ENCODE measurements at places on chromosomes 1 and 21.
A peak's percentile ranks its signal among the peaks of the same experiment; 100 is the strongest.

DNA sequence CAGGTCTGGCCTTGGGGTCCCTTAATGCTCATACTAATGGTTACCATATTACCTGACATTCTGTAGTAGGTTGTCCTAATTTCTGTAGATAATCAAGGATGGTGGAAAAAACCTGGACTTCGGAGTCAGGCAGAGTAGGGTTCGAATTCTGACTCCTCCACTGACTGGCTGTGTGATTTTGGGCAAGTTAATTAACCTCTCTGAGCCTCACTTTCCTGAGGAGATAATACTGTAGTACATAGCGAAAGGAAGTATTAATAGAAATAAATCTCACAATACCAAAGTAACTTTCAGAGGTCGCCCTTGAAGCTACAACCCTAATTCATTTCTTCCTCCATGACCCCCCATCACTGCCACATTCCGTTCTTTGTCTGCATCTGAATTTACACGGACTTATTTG is 72.9 kb downstream of the KCNN3 start:
- no peak for DNase-seq

- no peak for DNase-seq
Measured at GRCh38 chr1:245301162-245301580, 146.4 kb downstream of the KIF26B start.

- DNase-seq = no peak
Measured at GRCh38 chr1:35797380-35797779, 10.4 kb upstream of the AGO4 start.

DNA sequence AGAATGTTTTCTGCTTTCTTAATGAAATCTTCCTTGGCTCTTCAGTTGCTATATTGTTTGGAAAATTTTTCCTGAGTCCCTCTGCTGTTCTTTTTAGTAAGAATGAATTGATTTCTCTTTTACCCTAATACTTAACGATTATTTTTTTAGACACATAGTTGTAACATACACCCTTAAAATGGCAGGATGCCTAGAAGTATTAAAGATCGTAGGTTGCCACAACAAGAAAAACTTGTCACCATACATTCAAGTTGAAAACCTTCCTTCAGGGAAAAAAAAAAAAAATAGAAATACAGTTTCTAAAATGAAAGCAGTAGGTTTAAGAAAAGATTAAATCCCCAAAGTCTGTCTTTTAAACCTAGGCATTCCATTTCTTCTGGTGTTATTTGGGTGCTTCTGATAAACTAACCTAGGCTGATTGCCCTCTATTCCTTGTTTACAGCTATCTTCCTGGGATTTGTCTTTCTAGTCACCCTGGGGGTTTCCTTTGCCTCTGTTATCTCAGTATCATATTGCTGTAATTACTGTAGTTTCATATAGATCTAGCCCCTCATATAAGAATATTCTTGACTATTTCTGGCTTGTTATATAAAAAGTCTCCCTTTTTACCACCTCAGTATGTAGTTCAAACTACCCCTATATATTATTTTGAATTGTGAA is 16.8 kb downstream of the SUCO start:
- no peak for DNase-seq

DNA sequence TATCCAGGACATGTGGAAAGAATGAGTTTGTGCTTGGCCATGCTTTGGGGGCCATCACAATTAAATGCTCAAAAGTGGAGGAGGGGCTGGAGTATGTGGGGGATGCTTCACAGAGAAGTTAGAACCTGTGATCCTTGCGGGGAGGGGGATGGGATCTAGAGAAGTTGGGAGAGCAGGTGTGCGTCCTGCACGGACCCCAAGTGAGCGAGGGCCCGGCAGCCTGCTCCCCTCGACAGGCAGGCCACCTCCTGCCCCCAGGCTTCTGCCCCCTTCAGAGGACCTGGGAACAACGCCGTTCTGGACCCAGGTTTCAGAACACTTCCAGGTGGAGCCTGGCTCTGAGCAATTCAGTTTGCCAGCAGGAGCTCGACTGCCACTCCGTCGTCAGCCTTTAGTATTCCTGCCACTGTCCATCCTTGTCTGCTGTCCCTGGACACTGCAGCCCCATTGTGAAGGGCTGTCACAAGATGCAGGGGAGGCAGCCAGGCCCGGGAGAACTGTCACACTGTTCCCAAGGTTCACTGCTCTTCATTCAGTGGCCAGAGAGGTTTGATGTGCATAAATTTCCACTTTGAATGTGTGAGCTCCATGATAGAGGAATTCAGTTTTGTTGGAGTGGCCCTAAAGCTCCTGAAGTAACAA is 112.2 kb downstream of the DHRS3 start:
- DNase-seq = no peak

DNA sequence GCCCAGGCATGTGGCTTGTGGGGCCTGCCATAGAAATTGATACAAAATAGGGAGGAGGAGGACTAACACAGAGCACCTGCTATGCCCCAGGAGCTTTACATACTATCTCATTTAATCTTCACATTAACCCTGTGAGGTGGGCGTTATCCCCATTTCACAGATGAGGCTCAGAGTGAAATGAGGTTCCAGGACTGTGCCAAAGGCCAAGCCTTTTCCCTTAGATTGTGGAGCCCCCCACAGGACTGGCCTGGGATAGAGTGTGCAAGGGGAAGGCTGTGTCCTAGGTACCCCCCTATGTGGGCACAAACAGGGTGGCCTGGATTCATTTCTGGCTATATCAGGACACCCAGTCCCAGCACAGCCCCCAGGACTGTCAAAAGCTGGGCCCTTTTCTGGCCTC is 2.2 kb upstream of the DDOST start:
- no peak for DNase-seq

GRCh38 chr1:109784551-109785252 is 21.0 kb upstream of the EPS8L3 start:
- DNase-seq = no peak

DNA sequence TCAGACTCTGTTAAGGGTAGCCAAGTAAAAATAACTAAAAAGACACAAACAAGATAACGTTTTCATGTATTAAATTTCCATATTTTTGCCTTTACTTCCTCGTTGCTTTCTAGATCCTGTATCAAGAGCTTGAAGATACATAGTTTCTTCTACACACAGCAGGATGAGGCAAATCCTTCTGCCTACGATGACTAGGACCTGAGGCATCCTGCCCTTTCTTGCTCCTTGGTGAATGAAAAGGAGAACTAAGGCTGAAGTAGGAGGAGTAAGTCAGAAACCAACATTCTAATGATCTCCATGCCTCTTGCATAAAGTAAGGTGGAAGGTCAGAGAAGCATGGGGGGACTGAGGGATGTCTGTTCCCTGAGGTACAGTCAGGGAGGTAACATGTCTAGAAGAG is 102.6 kb downstream of the GPATCH2 start:
- peak; percentile 59 for DNase-seq

DNA sequence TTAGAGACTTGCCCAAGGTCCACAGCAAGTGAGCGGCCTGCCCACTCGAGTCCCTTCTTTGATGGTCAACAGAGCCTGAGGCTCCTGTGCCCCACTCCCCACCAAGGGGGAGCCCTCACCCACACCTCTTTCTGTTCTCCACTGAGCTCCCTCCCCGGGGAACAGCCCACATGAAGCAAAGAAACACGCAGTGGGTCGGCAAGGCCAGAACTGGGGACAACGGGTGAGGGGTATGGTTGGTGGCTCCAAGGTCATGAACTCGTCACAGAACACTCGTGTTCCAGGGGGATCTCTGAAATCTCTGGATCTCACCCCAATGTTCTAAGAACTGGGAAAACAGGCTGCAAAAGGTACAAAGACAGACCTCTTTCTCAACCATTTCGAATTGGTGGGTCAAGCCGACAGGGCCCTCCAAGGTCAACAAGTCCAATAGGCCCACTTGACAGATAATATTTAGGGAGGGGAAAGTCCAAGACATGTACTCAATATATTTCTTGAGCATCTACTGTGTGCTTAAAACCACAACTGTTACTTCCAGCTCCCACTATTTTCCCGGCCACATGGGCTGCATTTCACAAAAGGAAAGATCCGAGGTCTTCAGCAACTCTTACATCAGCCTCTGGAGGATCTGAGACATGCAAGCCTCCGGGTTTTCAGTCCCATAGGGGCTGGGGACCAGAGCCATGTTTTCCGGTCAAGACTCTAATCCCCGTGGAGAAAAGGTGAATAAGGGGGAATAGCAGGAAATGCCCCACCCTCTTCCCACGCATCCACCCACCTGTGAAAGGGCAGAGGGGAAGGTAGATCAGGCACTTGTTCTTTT is 1.1 kb upstream of the RAP1GAP start:
- DNase-seq = no peak

DNA sequence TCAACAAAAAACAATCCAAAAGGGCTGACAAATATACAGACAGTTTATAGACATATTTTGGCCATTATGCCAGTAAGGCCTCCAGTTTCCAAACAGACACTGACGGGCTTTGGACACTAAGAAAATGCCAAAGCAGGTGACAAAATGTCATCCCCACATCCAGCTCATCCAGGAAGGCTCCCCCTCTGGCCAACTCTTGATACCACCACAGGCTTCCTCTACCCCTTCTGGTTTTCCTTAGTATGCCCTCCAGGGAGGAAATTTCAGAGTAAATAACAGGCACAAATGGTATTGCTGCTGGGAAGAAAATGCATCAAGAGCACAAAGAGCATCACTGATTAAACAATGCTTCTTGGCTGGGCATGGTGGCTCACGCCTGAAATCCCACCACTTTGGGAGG is 225.3 kb downstream of the VAV3 start:
- no peak for DNase-seq

DNA sequence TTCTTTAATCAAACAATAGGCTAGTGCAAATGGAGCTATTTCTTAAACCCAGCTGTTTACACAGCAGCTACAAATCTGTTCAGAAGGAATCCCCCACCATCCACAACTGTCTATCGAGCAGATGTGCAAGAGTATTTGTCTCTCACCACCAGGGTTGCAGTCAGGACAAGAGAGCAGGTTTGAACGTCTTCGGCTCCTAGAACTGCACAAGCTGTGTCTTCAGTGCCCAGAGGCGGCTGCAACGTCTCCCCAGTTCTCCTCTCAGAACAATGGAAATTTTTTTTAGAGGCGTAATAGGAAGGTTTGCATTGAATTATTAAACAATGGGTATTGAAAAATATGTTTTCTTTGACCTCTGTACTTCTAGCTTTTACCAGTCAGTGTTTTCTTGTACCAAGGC is 7.3 kb downstream of the OVAAL start:
- DNase-seq = no peak

GRCh38 chr1:164733070-164733469 is 174.1 kb downstream of the PBX1 start:
- peak; percentile 49 for DNase-seq

DNA sequence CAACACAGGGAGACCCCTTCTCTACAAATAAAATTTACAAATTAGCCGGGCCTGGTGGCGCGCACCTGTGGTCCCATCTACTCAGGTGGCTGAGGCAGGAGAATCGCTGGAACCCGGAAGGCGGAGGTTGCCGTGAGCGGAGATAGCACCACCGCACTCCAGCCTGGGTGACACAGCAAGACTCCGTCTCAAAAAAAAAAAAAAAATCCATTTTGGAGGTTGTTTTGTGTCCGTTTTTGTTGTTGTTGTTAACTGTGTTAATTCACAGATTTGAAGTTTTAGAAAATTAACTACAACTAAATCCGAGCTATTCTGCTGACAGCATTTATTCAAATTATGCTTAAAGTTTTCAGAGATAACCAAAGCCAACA is 618 bp downstream of the CLCC1 start:
- no peak for DNase-seq

GRCh38 chr1:25513666-25514065 is 29.7 kb upstream of the LDLRAP1 start:
- DNase-seq = no peak

- DNase-seq = peak; percentile 8
Measured at GRCh38 chr21:42221581-42222345, 2.8 kb downstream of the ABCG1 start.

DNA sequence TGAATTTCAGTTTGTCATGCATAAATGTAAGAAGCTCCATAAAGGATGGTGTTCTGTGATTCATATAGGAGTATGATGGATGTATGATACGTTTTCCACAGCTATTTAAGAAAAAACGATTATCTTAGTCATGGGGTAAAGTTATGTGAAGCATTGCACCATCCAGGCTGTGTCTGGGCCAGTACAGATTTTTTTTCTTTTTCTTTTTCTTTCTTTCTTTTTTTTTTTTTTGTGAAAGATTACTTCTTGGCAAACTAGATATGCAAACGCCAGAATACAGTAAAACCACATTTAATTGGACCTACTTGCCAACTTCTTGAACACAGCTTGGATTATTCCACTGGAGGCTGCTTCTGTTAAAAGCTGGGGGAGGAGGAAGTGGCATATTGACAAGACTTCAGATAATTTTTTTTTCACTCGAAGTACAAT is 14.9 kb downstream of the ZBTB18 start:
- DNase-seq = no peak

- no peak for DNase-seq
Measured at GRCh38 chr1:36095760-36096405, 7.2 kb downstream of the ADPRS start.

GRCh38 chr1:39196244-39197215 is 8.0 kb upstream of the MACF1 start:
- peak; percentile 93 for DNase-seq

- DNase-seq = no peak
Measured at GRCh38 chr1:119009312-119009655, 21.1 kb upstream of the TBX15 start.

- DNase-seq = no peak
Measured at GRCh38 chr1:20126041-20126805, 6.9 kb upstream of the PLA2G2D start.

DNA sequence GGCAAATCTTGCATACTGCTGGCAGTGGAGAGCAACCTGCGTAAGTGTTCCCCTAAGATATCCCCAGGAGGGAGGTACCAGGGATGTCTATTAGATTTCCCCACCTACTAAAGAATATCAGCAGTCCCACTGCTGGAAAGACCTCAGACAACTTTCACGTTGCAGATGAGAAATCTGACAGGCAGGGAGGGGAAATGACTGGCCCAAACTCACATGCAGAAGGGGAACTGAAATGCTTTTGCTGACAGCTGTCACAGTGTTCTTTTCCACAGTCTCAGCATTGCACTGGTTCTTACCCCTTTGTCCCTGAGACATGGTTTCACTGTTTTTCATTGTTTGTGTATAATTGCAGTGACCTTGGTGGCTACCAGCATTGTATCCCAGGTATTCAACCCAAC is 84.8 kb upstream of the ATP1A1 start:
- no peak for DNase-seq

DNA sequence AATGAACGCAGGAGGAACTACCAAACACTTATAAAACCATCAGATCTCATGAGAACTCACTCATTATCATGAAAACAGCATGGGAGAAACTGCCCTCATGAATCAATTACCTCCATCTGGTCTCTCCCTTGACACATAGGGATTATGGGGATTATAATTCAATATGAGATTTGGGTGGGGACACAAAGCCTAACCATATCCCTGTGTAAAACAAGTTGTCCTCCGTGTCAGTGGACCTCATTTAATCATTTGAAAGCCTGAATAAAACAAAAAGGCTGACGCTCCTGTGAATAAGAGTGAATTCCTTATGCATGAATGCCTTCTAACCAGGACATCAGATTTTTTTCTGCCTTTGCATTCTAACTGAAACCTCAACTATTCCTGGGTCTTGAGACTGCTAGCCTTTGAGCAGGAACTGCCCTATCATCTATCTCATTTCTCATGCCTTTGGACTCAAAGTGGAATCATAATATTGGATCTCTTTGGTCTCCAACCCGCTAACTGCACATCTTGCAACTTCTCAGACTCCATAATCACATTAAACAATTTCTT is 648.8 kb downstream of the ADGRL2 start:
- DNase-seq = no peak

- DNase-seq = peak; percentile 82
Measured at GRCh38 chr1:159088050-159088449, 11.5 kb upstream of the AIM2 start.
